ENCODE measurements at places on chromosomes 2 and 18.

DNA sequence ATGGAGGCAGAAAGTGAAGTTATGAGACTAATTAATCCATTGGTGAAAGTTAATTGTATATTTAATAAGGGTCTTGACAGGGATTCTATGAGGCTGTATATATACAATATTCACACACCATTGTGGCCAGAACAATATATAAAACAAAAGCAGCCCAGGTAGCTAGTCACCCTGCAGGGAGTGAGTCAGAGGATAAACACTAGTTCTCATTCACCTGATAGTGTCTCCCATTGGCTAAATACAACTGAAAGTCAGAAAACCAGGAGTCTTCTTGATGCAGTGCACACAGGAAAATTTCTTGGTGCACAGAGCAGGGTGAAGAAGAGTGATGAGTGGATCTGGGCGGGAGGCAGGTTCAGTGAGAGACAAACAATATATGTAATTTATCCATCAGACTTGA is 465.2 kb downstream of the ERBB4 start:
- DNase-seq = no peak

GRCh38 chr2:224976629-224977525 is 65.4 kb downstream of the DOCK10 start:
- no peak for DNase-seq

DNA sequence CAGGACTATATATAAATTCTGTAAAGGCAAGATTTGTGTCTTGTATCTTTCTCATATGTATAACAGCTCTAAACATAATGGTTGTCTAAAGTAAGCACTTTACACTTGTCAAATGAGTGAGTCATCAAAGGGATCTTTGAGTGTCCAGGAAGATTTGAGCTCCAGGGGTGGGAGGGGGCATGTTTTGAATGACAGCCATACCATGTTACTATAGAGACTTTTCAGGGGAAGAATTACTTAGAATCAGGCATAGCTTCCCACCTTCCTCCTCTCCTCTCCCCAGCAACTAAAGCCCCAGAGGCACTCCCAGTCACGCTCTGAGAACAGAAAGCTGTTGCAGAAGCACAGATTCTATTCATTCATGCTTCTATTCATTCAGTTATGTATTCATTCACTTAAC is 65.8 kb upstream of the ALK start:
- no peak for DNase-seq

DNA sequence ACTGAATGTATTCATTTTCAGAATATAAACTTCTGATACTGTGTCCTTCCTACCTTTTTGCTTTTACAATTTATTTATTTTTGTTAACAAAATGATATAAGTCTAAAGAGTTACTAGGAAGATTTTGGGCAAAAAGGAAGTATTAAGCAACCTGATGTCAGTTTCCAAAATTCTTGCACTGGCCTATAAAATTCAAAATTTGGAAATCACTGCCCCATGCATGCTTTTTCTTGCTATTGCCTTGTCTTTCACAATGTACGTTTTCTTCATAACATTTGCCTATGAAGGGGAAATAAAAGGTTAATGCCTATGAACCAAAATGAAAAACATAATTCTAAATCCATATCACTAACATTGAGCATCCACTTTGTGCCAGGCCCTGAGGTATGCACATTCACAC is 40.1 kb upstream of the EHBP1 start:
- no peak for DNase-seq

- peak; percentile 77 for DNase-seq
Measured at GRCh38 chr2:64263315-64263714, 119.1 kb upstream of the PELI1 start.

Measured in urinary bladder (tissue), 4 donors.